MV-4-11 (cell line): ENCODE measurements at places on chromosomes 13 and 19.

DNA sequence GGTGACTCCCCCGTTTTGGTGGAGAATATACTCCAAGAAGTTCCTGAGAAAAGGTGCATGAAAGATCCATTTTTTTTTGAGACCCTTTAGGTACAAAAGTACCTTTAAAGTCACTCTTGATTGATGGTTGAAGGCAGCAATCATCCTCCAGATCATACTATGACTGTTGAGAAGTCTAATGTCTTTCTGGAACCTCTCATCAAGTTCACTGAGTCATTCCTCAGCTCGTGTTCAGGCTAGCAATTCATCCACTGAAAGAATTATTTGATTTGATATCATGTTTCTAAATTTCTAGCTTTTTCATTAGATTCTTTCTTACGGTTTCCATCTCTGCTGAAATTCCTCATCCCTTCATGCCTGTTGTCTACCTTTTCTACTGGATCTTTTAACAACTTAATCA is 65.1 kb upstream of the GJB6 start:
- no peak for DNase-seq

DNA sequence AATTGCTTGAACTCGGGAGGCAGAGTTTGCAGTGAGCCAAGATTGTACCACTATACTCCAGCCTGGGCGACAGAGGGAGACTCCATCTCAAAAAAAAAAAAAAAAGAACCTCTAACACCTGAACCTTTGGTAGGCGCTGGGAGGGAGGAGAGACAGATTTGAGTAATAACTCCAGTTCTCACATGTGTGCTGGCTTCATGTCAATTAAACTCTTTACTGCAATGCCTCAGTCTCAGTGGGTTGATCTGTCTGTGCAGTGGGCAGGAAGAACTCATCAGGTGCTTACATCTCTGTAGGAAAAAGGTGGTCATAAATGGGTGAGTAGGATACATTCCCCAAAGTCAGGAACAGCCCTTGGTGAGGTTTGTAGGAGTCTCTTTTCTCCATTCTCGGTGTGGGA is 85.1 kb upstream of the ABCC4 start:
- no peak for DNase-seq

GRCh38 chr13:80339912-80340650 is 845 bp downstream of the SPRY2 start:
- peak; percentile 16 for DNase-seq

DNA sequence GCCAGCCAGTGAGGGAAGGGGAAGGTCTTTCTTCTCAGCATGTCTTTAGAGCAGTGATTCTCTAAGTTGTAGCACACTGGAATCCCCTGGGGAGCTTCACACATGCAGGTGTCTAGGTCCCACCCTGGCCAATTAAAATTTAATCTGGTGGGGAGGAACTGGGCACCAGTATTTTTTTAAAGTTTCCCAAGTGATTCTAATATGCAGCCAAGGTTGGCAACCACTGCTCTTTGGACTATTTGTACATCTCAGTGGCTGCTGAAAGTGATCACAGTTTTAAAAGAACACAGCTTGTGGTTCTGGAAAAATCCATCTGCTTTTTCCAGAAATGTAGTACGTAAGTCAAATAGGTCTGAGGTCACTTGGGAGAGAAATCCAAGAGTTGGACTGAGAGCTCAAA is 10.7 kb upstream of the KATNAL1 start:
- DNase-seq: no peak

DNA sequence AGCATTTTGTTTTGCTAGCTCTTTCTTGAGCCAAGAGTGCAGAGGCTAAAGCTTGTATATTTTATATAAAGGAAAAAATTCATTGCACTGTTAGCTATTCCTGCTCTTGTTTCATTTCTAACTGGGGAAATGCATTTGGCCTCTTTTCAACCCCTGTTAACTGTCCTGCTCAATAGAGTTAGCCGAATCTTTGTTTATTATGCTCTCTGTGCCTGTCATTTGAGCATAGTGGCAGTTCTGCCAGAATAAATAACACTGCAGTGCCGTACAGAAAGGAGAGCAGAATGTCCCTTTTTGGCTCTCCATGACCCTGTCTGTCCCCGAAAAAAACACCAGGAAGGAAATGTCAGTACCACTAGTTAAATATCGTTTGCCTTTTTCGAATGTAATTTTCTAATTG is 350.8 kb downstream of the MYO16 start:
- no peak for DNase-seq

GRCh38 chr19:33458807-33459206 is 62.8 kb downstream of the PEPD start:
- no peak for DNase-seq

- DNase-seq: no peak
Measured at GRCh38 chr19:375395-376110, 31.0 kb upstream of the MIER2 start.

- DNase-seq: no peak
Measured at GRCh38 chr13:38684714-38685113, 2.2 kb upstream of the FREM2 start.
